ENCODE measurements at places on chromosomes 4 and X.

DNA sequence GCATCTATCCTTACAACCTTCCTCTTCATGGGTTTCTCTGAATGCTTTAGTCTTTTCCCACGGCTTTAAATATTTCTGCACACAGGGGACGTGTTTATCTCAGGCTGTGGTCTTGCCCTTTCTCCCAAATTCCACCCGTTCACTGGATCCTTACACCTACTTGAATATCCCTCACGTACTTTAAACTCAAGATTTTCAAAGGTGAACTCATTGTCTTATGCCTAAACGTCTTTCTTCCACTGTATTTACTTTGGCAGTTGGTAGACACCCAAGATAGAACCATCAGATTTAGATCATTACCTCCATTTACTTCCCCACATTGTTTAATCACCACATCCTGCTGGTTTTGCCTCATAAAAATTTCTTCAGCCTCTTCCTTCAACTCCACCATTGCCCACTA, 269.2 kb downstream of the CBLL2 start:
- H3K4me3 ChIP-seq, result no peak overlapping the region
- no peaks in the 10 kb centered on the region for H3K36me3 ChIP-seq
- DNase-seq, result no peak
- H3K27me3 ChIP-seq, result no peaks in the 10 kb centered on the region
- no peaks in the 10 kb centered on the region for H3K4me1 ChIP-seq

- DNase-seq, result no peak
- H3K4me3 ChIP-seq, result no peak overlapping the region
- H3K4me1 ChIP-seq, result no peaks in the 10 kb centered on the region
- no peak overlapping the region for H3K27ac ChIP-seq
- H3K27me3 ChIP-seq, result no peaks in the 10 kb centered on the region
These were observed 441.9 kb downstream of the INPP4B start for GRCh38 chr4:142404191-142404611.

- H3K27me3 ChIP-seq, result no peaks in the 10 kb centered on the region
- H3K36me3 ChIP-seq, result no peaks in the 10 kb centered on the region
- no peaks in the 10 kb centered on the region for H3K4me1 ChIP-seq
- no peak overlapping the region for H3K4me3 ChIP-seq
- DNase-seq, result no peak
- H3K27ac ChIP-seq, result no peak overlapping the region
These were observed 34.0 kb upstream of the GYPA start for GRCh38 chr4:144174401-144175067.

DNA sequence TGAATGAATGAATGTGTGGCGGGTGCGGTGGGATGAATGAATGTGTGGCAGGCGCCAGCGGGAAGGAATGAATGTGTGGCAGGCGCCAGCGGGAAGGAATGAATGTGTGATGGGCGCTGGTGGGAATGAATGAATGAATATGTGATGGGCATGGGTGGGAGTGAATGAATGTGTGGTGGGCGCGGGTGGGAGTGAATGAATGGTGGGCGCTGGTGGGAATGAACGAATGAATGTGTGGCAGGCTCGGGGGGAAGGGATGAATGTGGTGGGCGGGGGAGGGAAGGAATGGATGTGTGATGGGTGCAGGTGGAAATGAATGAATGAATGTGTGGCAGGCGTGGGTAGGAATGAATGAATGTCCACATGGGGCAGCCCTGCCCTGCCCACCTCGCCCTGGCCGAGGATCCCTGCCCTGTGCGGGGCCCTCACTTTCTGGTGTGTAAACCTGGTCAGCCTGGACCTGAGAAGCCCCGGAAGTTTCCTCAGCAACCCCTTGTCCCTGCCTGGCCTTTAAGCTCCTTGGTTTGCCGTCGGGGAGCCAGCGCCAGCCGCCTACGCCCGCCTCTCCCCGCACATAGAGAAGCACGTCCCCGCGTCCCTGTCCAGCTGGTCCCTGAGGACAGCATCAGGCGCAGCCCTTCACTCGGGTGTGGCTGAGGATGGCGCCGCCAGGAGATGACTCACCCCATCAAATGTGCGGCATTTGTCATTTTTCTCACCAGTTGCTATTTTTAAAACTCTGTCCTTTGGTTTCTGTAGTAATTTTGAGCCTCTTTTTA, 112.8 kb upstream of the LRPAP1 start:
- H3K4me1 ChIP-seq, result no peaks in the 10 kb centered on the region
- H3K36me3 ChIP-seq, result no peaks in the 10 kb centered on the region
- H3K4me3 ChIP-seq, result no peak overlapping the region
- no peaks in the 10 kb centered on the region for H3K27me3 ChIP-seq

- H3K27me3 ChIP-seq, result peaks cover 5% of the 10 kb centered on the region
- no peak for DNase-seq
- H3K4me3 ChIP-seq, result no peak overlapping the region
- H3K36me3 ChIP-seq, result no peaks in the 10 kb centered on the region
- H3K27ac ChIP-seq, result no peak overlapping the region
These were observed 10.9 kb upstream of the MAN2B2 start for GRCh38 chr4:6563935-6564645.

GRCh38 chr4:39050590-39050989, 11.4 kb upstream of the KLHL5 start:
- no peak overlapping the region for H3K27ac ChIP-seq
- peaks cover 32% of the 10 kb centered on the region for H3K4me1 ChIP-seq
- no peaks in the 10 kb centered on the region for H3K27me3 ChIP-seq
- H3K4me3 ChIP-seq, result no peak overlapping the region
- no peak for DNase-seq

DNA sequence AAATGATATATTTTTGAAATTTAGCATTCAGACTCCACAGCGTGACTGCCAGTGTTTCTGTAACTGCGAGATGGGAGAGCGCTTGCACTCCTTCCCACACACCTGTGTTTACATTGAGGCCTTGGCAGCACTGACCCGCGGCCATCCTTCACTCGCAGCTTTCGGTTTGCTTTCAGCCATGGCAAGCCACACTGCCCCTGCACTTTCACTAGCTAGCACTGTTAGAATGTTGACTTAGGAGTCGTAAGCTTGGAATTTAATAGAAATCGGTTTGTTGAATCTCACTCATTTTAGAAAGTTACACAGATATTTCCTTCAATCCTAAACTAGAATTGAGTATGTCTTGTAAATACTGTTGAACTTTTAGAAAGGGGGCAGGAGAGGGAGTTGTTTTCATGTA, 136.2 kb downstream of the CFAP299 start:
- no peaks in the 10 kb centered on the region for H3K36me3 ChIP-seq
- H3K4me3 ChIP-seq, result no peak overlapping the region
- peak; percentile 36 for DNase-seq
- no peaks in the 10 kb centered on the region for H3K27me3 ChIP-seq
- no peaks in the 10 kb centered on the region for H3K4me1 ChIP-seq

GRCh38 chrX:47514533-47515235, 31.7 kb upstream of the ZNF41 start:
- no peak overlapping the region for H3K27ac ChIP-seq
- no peaks in the 10 kb centered on the region for H3K4me1 ChIP-seq
- no peaks in the 10 kb centered on the region for H3K27me3 ChIP-seq
- no peak overlapping the region for H3K4me3 ChIP-seq

DNA sequence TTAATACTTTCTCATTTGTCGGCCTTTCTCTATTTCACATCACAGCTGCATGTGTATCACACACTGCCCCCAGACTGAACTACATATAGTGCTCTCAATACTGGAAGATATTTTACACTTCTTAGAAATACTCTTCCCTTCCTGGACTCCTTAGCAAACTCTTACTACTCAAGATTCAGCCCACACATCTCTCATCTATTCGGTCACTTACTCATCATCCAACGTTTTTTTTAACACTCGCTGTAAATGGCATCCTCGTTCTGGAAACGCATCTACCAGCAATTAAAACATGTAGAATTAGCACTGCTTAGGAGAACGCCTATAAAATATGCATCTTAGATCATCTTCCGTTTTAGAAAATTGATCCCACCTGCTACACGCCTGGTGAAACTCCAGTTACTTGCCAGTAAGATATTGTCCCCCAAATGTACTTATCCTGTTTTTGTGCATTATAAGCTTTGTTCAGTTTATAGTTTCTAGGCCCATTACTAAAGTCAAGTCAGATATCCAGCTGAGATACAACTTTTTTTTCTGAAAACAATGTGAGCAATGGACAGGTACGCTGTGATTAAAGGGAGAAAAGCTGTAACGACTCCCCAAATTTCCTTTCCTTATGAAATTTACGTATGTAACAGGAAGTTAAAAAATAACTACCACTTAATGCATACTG, 1.0 kb downstream of the LRP2BP start:
- peaks cover 11% of the 10 kb centered on the region for H3K4me1 ChIP-seq
- no peak for DNase-seq
- H3K36me3 ChIP-seq, result peaks cover 2% of the 10 kb centered on the region

DNA sequence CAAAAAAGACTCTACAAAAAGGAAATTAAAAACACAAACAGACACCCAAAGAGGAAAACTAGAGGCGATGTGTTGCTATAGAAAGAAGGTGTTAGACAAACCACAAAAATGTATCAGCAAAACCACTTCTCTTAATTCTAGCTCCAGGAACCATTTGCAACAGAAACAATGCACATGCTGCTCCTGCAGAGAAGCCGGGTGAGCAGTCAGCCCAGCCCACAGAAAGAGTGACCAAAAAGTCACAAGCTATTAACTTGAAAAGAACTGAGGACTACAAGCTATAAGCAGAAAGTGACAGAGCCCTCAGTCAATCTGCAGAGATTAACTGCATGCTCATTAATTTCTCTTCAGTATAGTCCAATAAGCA, 96.2 kb upstream of the KLHL13 start:
- no peak overlapping the region for H3K27ac ChIP-seq
- peaks cover 2% of the 10 kb centered on the region for H3K4me1 ChIP-seq
- no peaks in the 10 kb centered on the region for H3K27me3 ChIP-seq
- no peak for DNase-seq

- no peak overlapping the region for H3K4me3 ChIP-seq
- peaks cover 3% of the 10 kb centered on the region for H3K27me3 ChIP-seq
- no peak for DNase-seq
- no peaks in the 10 kb centered on the region for H3K4me1 ChIP-seq
- no peak overlapping the region for H3K27ac ChIP-seq
- no peaks in the 10 kb centered on the region for H3K36me3 ChIP-seq
These were observed 367.5 kb downstream of the PRDM5 start for GRCh38 chr4:120555058-120555457.

- no peaks in the 10 kb centered on the region for H3K27me3 ChIP-seq
- DNase-seq, result no peak
- no peaks in the 10 kb centered on the region for H3K4me1 ChIP-seq
These were observed 114.3 kb downstream of the NKX6-1 start for GRCh38 chr4:84384801-84385200.

GRCh38 chr4:139511320-139511719, 44.7 kb downstream of the SETD7 start:
- no peaks in the 10 kb centered on the region for H3K4me1 ChIP-seq
- H3K4me3 ChIP-seq, result no peak overlapping the region
- no peaks in the 10 kb centered on the region for H3K27me3 ChIP-seq

GRCh38 chr4:6732441-6733357, 16.7 kb downstream of the BLOC1S4 start:
- H3K4me3 ChIP-seq, result peak overlapping the region; percentile 39
- no peaks in the 10 kb centered on the region for H3K27me3 ChIP-seq
- peak; percentile 89 for DNase-seq
- H3K27ac ChIP-seq, result peak overlapping the region; percentile 70
- H3K4me1 ChIP-seq, result peaks cover 24% of the 10 kb centered on the region

DNA sequence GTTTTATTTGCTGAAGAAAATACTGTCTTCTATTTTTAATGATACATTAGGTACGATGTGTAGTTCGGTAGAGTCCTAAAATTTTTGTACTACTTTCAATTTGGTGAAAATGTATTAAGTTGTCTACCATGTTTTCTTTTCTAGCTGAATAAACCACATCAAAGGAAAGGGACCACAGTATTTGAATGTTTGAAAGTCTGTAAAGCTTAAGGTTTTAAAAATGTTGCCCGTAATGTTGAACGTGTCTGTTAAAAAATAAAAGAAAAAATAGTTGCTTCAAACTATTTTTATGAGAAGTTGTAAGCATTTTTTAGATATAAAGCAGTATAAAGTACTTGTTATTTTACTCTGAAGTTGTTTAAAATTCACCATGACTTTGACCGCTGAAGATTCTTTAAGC, 3.2 kb downstream of the CDKN2AIP start:
- no peak for DNase-seq
- no peak overlapping the region for H3K27ac ChIP-seq
- H3K4me3 ChIP-seq, result no peak overlapping the region
- peaks cover 29% of the 10 kb centered on the region for H3K36me3 ChIP-seq

DNA sequence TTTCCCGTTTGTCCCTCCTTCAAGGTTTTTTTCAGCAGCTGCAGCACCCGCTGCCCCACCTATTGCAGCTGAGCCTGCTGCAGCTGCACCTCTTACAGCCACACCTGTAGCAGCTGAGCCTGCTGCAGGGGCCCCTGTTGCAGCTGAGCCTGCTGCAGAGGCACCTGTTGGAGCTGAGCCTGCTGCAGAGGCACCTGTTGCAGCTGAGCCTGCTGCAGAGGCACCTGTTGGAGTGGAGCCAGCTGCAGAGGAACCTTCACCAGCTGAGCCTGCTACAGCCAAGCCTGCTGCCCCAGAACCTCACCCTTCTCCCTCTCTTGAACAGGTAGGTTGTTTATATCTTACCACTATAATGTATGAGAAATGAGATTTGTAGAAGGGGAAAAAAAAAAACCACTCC, 4.5 kb downstream of the PRR27 start:
- H3K4me1 ChIP-seq, result no peaks in the 10 kb centered on the region
- H3K36me3 ChIP-seq, result no peaks in the 10 kb centered on the region
- DNase-seq, result no peak
- no peak overlapping the region for H3K4me3 ChIP-seq
- H3K27me3 ChIP-seq, result no peaks in the 10 kb centered on the region
- no peak overlapping the region for H3K27ac ChIP-seq

- H3K36me3 ChIP-seq, result no peaks in the 10 kb centered on the region
- H3K27me3 ChIP-seq, result no peaks in the 10 kb centered on the region
- H3K4me1 ChIP-seq, result no peaks in the 10 kb centered on the region
- no peak for DNase-seq
- no peak overlapping the region for H3K4me3 ChIP-seq
- no peak overlapping the region for H3K27ac ChIP-seq
These were observed 78.0 kb downstream of the PRDM5 start for GRCh38 chr4:120844528-120844921.

DNA sequence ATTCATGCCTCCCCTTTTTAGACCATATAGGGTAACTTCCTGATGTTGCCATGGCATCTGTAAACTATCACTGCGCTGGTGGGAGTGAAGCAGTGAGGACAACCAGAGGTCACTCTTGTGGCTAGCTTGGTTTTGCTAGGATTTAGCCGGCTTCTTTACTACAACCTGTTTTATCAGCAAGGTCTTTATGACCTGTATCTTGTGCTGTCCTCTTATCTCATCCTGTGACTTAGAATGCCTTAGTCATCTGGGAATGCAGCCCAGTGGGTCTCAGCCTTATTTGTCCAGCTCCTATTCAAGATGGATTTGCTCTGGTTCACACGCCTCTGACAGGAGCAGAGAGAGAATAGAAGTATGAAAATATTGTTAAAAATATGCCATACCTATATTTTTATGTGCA, 355.7 kb downstream of the ADGRL3 start:
- H3K4me3 ChIP-seq, result no peak overlapping the region
- no peak for DNase-seq
- H3K4me1 ChIP-seq, result no peaks in the 10 kb centered on the region
- H3K27ac ChIP-seq, result no peak overlapping the region
- no peaks in the 10 kb centered on the region for H3K27me3 ChIP-seq
- no peaks in the 10 kb centered on the region for H3K36me3 ChIP-seq

GRCh38 chrX:139905051-139905450, 27.8 kb downstream of the ATP11C start:
- H3K27me3 ChIP-seq, result no peaks in the 10 kb centered on the region
- H3K4me1 ChIP-seq, result peaks cover 9% of the 10 kb centered on the region
- no peak for DNase-seq
- no peak overlapping the region for H3K4me3 ChIP-seq
- H3K27ac ChIP-seq, result no peak overlapping the region

Measured in liver (tissue), 10 donors.